ENCODE measurements at places on chromosomes 1 and 21.

DNA sequence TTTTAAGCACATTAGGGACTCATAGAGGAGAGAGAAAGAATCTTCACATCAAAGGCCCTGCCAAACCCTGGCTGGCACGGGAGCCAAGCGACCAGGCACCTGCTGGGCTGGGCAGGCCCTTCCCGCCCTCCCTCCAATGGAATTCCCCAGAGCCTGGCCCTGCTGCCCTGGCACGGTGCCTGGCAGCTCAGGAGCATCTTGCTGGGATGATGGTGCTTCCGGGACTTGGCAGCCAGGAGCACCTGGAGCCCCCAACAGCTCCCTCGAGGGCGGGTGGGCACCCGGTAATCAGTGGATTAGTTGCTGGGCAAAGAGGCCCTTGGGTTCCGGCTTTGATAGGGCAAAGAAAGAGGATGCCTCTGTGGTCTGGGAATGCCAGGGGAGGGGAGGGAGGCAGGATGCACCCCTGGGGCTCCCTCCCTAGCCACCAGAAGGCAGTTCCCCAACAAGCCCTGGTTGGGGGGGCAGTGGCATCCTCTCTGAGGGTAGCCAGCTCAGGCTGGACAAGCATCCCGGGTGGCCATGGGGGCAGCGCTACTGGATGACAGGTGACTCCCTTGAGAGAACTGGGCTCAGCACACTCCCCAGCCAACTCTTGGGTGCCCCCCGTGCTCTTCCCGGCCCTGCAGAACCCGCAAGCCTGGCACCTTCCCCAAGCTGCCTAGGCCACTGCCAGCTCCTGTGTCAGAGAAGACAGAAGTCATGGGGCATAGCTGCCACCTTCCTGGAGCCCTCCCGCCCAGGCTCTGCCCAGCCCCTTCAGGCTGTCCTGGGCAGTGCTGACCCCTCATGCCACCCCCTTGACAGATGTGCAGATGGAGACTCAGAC, 26.4 kb downstream of the KRTAP10-1 start:
- no peak for DNase-seq

DNA sequence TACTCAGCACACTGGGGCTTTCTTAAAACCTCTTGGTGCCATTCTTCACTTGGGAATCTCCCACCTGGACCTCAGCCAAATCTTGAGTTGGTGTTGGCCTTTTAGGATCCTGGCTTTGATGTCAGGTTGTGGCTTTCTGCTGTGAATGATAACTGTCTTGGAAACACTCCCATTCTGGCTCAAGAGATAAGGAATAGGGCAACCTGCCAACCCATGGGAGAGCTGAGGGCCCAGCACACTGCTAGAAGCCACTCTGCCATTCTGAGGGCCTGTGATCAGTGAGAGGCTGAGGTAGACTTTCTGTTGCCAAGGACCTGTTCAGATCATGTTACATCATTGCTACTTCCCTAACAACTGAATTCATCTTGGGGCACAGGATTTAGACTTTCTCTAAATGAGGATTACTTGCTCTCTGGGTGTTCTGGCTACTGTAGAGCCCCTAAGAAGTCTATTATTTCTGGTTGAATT, 45.8 kb downstream of the TTC39A start:
- DNase-seq: no peak

DNA sequence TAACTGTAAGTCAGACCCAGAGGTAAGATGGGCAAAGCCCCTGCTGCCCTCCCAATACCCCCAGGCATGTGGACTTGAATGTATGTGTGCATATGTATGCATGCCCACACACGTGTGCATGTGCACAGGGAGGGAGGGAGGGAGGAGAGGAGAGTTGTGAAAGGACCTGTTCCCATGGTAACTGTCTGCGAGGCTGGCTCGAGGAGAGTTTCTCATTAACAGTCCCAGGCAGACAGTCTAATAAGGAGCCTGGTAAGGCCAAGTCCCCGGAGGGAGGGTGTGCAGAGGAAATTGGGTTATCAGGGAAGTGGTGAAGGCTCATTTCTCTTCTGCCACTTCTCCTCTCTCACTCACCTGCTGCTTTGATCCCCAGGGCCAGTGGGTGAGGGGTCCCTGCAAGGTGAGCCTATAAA, 74.9 kb downstream of the NFASC start:
- DNase-seq: no peak

- DNase-seq: peak; percentile 94
Measured at GRCh38 chr1:29282924-29283803, 46.8 kb downstream of the PTPRU start.

- no peak for DNase-seq
Measured at GRCh38 chr1:3457910-3458883, 3.7 kb downstream of the ARHGEF16 start.

DNA sequence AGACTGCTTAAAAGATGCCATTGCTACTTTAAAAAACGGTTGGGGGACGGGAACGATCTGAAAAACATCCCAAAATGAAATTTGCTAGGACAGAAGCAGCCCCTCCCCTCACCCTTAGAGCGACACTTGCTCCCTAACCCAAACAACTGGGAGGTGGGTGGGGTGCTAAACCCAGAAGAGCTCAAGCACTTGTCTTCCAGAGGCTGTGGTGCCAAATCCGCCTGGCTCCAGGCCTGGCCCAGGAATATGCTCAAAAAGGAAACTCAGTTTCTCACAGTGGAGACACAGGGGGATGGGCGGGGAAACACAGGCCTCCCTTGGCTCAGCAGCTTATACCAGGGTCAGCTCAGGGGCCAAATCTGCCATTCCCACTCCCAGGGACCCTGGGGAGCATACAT, 644 bp upstream of the PBXIP1 start:
- no peak for DNase-seq

DNA sequence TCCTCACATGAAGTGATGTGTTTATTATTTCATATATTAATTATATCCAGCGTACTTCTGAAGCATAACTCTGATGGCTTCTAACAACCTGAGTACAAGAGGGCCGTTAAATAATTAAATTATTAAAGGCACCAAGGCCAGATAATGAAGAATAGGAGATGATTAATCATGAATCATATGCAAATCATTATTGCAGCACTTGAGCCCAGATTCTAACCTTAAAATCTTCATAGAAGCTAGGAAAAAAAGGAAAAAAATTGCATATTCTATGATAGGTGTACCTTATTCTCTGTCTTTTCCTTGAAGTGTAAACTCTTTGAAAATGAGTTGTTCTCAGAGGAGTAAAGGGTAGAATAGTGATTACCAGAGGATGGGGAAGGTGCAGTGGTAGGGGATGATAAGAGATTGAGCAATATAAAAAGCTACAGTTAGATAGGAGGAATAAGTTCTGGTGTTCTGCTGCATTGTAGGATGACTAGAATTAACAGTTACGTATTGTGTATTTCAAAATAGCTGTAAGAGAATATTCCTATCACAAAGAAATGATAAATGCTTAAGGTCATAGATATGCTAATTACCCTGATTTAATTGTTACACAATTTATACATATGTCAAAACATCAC, 51.1 kb downstream of the SWT1 start:
- DNase-seq: no peak

DNA sequence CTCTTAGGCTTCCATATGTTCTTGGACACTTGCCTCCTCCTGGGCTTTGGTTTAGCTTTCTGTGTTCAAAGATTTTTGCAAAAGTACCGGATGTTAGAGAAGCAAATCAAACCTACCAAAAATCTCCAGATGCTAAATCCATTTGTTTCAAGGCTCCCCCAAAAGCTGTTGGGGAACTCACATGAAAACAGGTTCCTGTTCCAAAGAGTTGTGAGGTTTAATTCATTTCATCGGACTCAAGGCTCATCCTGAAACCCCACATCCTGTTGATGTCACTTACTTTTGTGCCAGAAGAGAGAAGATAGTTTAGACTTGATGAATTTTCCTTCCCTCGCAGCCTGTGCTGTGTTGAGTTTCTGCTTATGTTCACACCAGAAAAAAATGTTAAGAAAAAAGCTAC, 41.7 kb upstream of the RXRG start:
- DNase-seq: no peak

DNA sequence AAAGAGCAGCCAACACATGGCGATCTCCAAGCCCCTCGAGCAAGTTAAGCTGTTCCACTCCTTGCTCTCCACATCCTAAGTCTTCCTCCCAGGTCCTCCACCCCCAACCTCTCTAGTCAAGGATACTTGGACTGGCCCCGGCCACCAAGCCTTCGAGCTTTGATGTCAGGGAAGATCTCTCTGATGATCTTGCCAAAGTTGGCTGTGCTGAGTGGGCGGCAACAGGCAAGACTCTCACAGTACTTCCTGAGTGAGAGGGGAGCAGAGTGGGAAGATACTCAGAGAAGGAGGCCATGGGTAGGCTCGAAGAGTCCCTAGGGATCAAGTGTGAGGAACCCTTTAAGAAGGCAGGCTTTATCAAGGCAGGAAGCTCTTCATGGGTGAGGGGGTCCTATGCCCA, 2.8 kb downstream of the RFX5 start:
- no peak for DNase-seq

- DNase-seq: no peak
Measured at GRCh38 chr1:197393105-197393504, 125.1 kb downstream of the CRB1 start.

DNA sequence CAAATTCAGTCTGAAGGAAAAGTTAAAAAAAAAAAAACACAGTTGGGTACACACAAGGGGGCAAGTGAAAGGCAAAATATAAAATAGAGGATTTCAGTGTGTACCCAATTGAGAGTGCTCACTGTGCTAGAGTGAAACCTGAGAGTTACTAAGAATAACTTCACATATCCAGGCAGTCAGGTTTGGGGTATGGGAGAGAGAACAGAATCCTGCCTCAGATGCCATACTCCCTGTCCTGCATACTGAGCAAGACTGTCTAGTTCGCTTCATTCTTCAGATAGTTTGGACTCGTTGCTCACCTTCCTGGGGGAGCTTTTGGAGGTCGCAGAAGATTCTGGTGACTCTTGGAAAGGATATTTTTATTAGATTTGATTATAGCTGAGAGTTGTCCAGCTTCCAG, 20.4 kb downstream of the CEP85 start:
- DNase-seq: no peak

DNA sequence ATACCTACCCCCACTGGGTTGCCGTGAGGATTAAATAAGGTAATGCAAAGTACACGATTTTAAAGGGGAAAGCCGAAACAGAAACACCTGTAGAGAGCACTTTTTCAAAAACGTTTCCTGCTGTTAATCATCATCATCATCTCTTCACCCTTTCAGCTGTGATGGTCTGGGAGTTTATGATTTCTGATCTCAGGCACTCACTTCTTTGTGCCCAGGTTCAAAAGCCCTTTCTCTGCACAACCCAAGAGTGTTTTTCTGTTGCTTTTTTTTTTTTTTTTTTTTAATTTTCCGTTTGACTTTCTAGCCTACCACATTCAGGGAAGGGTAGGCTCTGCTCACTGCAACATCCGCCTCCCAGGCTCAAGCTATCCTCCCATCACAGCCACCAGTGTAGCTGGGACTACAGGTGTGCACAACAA, 936 bp upstream of the UBXN11 start:
- no peak for DNase-seq

GRCh38 chr1:156236164-156236563, 5.8 kb upstream of the BGLAP start:
- DNase-seq: no peak

GRCh38 chr1:234875953-234876855, 252.4 kb downstream of the TOMM20 start:
- DNase-seq: no peak

DNA sequence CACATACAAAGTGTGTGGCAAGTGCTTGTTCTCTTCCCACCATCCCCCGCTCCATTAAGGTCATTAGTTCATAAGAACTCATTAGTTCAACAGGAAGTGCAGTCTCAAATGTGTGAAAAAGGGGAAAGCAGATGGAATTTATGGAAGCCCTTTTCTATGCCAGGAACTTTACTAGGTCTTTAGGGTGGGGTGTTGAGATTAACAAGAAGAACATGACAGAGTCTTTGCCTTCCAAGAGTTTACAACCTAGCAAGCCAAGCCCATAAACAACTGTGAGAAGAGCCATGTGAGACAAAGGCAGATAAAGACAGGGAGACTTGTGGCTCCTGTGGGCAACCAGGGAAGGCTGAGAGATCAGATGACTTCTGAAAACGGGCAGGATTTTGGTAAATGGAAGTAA, 21.4 kb downstream of the PLEKHA6 start:
- DNase-seq: no peak

GRCh38 chr1:79663916-79664315, 657.4 kb upstream of the ADGRL4 start:
- no peak for DNase-seq

- no peak for DNase-seq
Measured at GRCh38 chr1:111399792-111400610, 27.5 kb downstream of the OVGP1 start.

DNA sequence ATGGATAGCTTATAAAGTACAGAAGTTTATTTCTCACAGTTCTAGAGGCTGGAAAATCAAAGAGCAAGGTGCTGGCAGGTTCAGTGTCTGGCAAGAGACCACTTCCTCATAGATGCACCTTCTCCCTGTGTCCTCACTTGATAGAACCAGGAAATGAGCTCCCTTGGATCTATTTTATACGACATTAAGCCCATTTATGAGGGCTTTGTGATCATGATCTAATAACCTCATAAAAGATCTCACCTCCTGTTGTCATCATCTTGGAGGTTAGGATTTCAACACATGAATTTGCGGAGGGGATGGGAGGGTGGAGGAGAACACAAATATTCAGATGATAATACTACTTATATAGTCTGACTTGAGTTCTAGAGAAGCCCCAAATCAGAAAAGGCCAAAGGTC, 222.1 kb upstream of the SNX7 start:
- no peak for DNase-seq

GRCh38 chr21:43926196-43926595, 61.2 kb downstream of the AGPAT3 start:
- DNase-seq: no peak

- no peak for DNase-seq
Measured at GRCh38 chr1:241992734-241993133, 6.2 kb downstream of the MAP1LC3C start.

DNA sequence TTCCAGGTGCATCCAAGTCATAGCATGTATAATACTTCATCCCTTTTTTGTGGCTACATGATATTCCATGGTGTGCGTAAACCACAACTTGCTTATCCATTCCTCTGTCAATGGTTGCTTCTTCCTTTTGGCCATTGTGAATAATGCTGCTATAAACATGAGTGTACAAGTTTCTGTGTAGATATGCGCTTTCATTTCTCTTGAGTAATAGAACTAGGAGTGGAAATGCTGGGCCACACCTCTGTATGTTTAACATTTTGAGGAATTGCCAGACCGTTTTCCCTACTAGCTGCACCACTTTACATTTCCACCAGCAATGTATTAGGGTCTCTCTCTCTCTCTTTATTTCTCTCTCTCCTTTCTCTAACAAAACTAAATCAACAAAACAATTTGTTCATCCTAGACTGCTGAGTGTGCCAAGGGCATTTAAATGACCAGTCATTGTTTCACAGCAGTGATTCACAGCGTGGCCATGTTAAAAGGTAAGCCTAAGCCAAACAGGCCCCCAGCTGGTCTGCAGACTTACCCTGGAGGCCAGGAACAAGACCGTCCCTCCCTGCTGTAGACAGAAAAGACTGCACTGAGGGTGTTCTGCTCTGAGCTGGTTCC, 53.2 kb upstream of the LYST start:
- DNase-seq: peak; percentile 15

DNA sequence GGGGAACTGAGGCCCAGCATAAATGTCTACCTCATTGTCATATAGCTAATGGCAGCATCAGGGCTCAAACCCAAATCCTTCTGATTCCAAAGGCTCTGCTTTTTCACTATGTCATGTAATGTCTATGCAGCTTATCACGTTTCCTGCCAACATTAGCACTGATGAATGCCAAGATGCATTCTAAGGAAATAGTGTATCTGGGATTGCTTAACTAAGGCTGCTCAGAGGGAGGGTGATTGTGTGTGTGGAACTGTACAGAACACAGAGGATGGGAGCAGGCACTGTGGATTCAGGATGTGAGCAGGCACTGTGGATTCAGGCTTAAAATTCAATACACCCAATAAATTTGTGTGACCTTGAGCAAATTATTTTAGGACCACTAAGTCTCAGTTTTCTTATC, 456.4 kb upstream of the DEPDC1 start:
- no peak for DNase-seq
